ENCODE measurements at places on chromosomes 13 and 19. TPM values are rescaled to one million over a fixed set of nuclear protein-coding genes. Genes with fewer than 3 reads are reported as not detected.

Gene PSG2
- total RNA-seq, result not detected

Gene ESD
- total RNA-seq, result 94.5 TPM

Gene C1QTNF9B
- not detected for total RNA-seq

Gene SMIM44
- total RNA-seq, result not detected

Gene PSG3
- total RNA-seq, result not detected

Gene FXYD5
- 55.0 TPM for total RNA-seq

Gene MBD3L2
- total RNA-seq, result not detected

Gene TEAD2
- 18.2 TPM for total RNA-seq

Gene SCGB2B2
- under 0.01 TPM for total RNA-seq

Gene CRB3
- total RNA-seq, result not detected

Gene TLE2
- total RNA-seq, result 1.0 TPM

Gene ZNF134
- total RNA-seq, result 32.1 TPM

Gene DIRAS1
- 1.1 TPM for total RNA-seq

Gene IFI30
- total RNA-seq, result 23.9 TPM

Gene KIR2DL3
- not detected for total RNA-seq

Gene CDC42EP5
- total RNA-seq, result 8.5 TPM

Gene CFAP97D2
- total RNA-seq, result not detected

Gene TJP3
- not detected for total RNA-seq

Gene NTN5
- total RNA-seq, result not detected

Gene ZNF71
- 8.1 TPM for total RNA-seq

Gene HIPK4
- 0.14 TPM for total RNA-seq

Gene ZNF527
- 4.9 TPM for total RNA-seq

Gene ARID3A
- total RNA-seq, result 83.9 TPM

Gene ANGPTL8
- total RNA-seq, result not detected

Gene DCT
- not detected for total RNA-seq

Gene PABPC3
- total RNA-seq, result under 0.01 TPM

Gene IZUMO4
- total RNA-seq, result 1.8 TPM

Gene KLK3
- not detected for total RNA-seq

Gene RNF17
- total RNA-seq, result 0.88 TPM

Gene RASGRP4
- not detected for total RNA-seq

Gene GJB2
- total RNA-seq, result 2.4 TPM
